ENCODE measurements at places on chromosomes 11 and 22.

DNA sequence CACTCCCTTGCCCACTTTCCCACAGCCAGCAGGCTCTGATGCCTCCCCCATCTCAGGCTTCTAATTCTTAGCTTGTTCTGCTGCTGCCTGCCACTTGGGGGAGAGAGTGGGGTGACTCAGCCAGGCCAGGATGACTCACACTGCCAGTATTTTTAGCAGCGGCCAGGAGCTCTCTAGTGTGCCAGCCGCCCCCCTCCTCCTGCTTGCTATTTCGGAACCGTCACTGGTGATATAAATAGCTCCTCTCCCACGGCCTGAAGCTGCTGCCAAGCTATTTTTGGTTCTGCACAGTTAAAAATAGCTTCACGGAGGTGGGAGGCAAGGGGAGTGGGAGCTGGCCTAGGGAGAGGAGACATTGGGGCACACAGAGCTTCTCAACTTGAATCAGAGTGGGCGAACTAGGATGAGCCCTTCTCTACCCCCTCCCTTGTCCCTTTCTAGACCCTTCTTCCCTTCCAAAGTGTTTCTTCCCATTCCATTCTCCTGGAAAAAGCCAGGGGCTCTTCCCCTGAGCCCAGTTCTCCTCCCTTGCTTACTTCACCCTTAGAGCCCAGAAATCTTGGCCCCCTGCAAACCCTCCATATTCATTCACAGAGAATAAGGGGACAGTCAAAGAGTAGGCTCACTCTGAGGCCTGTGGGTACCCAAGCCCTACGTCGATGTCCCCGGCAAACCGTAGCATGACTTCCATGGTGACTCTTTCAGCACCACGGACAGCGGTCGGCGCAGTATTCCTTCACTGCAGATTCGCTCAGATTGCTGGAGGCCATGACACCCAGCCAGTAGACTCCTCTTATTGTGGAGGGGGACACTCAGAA, 2.5 kb upstream of the NPAS4 start:
- peak; percentile 90 for DNase-seq

DNA sequence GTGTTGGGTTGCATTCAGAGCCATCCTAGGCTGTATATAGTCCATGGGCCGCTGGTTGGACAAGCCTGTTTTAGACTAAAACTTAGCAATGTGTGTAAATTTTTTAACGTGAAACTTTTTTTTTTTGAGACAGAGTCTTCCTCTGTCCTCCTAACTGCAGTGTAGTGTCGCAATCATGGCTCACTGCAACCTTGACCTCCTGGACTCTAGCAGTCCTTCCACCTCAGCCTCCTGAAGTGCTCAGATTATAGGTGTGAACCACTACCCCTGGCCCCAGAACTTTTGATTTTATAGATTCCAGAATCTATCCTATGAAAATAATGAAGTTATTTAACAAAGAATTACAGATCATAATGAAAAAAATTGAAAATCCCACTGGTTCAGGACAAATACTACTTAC, 29.9 kb upstream of the PANX2 start:
- DNase-seq = peak; percentile 60

DNA sequence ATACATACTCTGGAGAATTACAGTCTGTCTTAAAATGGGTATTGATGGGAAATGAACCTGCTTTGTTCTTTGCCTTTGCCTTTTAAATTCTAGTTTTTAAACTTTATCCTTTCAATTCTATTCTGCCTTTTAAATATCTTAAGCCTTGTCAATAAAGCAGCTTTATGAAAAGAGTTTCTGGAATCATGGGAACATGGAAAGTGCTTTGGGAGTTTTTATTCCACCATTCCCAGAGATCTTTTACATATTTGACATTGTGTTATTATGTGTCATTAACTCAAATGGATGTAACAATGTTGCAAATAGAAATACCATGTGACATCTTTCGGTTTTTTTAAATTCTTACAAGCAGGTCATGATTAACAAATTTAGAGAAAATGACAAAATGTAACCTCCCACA, 555.7 kb upstream of the ANO3 start:
- no peak for DNase-seq

DNA sequence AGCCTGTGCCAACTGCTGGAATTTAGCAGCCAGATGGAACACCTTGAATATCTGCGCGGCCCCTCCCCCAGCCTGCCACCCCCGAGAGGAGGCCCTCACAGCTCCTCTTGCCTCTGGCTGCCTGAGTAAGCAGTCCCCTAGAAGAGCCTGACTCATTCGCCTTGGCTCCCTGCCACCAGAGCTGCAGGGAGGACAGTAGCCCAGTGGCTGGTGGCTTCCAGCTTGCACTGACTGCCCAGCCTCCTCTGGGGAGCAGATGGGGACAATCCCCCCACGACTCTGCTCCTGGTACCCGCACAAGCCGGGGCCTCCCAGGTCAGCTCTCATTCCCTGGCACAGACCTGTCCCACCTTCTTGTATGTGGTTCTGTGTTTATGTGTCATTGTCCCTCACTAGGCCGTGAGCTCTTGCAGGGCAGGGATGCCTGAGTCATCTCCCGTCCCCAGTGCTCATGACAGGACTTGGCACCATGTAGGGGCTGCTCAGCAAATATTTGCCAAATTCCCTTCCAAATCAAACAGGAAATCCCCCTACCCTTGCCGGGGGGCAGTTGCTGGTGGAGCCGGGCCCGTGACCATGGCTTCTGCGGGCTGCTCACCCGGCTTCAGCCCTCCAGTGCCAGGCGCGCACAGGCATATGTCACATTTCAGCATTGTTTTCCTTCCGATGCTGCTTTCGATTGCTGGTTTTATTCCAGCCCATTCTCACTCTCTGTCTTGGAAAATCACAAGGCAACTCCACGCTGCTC, 43.6 kb downstream of the CACNG2 start:
- DNase-seq = peak; percentile 85

DNA sequence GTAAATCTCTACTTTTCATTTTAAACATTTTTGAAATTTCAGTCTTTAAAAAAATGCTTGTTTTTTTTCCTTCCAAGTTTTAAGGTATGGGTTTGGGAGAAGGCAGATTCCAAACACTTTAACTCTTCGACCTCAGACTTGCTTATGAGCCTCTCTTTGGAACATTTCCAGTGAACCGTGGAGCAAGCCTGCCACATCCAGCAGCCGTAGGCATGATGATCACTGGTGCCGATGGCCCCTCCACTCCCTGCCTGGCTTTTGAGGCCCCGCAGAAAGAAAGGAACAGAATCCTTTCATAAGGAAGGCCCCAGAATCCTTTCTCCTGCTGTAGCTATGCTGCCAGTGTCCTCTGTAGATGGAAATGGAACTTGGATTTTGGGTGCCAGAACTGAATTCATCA, 50.7 kb downstream of the BMAL1 start:
- DNase-seq = no peak

GRCh38 chr11:32821917-32822560, 7.7 kb upstream of the PRRG4 start:
- DNase-seq = no peak

DNA sequence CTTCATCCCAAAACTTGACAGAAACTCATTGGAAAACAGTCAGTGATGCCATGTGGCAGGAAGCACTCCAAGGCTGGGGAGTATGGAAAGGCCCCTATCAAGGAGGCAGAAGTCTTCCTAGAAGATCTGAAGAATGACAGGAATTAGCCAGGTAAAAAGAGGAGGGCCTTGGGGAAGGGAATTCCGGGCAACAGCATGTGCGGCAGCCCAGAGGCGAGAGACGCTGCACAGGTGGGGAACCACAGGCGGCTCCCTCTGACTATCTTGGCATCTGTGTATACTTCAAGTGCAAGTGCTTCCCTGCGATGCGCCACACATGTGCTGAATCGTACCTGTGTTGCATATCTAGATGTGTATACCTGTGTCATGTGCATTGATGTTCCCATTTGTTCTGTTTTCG, 12.7 kb downstream of the PDE2A start:
- DNase-seq = no peak

DNA sequence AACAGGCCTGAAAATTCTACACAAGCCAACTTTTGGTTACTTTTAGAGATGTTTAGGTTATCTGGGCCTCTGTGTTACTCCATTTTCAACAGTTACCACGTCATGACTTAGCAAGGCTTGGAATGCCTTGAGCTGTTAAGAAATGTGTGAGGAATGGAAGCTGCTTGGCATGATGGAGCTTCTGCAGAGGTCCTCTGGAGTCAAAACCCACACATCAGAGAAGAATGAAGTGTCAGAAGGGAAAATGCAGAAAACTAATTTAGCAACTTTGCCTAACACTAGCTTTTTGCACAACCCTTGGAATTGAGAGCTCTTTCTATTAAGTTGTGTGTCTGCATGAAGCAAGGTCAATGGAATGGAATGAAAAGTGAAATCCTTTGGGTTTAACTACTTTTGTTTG, 27.4 kb downstream of the FAT3 start:
- peak; percentile 28 for DNase-seq

- peak; percentile 96 for DNase-seq
Observed at GRCh38 chr11:76752321-76753143, 30.6 kb upstream of the TSKU start.

DNA sequence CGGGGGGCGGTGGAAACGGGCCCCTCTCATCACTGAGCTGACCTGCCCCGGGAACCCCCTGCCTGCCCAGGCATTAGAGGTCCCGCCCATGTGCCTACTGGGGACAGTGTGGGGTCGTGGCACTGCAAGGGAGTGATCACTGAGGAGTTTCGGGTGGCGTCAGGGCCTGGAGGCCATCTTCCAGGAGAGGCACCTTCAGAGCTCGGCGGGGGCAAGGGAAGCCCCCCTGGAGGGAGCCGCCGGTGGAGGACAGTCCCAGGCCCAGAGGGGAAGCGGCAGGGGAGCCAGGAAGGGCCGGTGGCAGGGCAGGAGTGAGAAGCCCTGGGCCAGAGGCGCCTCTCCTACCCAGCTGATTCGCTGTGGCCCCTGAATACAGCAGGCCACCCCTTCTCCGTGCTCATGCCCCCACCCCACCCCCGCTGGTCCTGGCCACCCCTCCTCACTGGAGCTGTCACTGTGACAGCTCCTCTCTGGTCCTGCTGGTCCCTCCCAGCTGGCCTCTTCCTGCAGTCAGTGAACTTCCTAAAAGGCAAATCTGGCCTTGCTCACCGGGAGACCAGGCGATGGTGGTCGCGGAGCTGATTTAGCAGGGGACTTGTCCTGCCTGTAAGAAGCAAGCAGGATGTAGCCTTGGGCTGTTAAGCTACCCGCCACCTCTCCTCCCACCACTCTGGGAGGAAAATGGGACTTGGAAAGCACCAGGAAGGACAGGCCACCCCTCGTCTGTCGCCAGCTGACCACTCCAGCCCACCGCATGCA, 2.0 kb upstream of the MAPK11 start:
- DNase-seq = no peak

- no peak for DNase-seq
Observed at GRCh38 chr11:13927481-13927880, 35.0 kb upstream of the SPON1 start.

- DNase-seq = no peak
Observed at GRCh38 chr11:8758619-8759169, 76.1 kb downstream of the RPL27A start.

GRCh38 chr11:45169310-45170072, 23.1 kb downstream of the PRDM11 start:
- no peak for DNase-seq

GRCh38 chr11:134272381-134273316, 3.5 kb upstream of the GLB1L3 start:
- peak; percentile 66 for DNase-seq

GRCh38 chr11:78667461-78667860, 92.8 kb upstream of the NARS2 start:
- no peak for DNase-seq

DNA sequence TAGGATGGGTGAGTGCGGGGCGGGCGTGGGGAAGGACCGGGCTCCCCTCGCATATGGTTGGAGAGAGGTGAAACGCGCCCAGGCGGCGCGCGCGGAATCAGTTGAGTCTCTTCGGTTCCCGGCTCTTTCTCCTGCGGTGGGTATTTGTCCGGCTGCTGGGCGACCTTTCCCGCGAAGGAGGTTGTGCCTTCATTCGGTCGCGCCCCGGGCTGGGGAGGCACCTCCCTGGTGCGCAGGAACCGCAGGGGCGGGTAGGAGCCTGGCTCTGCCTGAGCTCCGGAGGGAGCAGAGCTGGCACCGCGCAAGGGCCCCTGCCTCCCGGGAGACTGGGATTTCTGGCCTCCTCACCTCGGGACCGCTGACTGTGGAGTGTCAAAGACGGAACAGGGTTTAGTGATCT, 27.5 kb downstream of the SAA4 start:
- DNase-seq = no peak

- DNase-seq = peak; percentile 87
Observed at GRCh38 chr11:57277845-57278720, 41.0 kb upstream of the APLNR start.

- no peak for DNase-seq
Observed at GRCh38 chr22:22243033-22243680, 1.4 kb upstream of the VPREB1 start.

DNA sequence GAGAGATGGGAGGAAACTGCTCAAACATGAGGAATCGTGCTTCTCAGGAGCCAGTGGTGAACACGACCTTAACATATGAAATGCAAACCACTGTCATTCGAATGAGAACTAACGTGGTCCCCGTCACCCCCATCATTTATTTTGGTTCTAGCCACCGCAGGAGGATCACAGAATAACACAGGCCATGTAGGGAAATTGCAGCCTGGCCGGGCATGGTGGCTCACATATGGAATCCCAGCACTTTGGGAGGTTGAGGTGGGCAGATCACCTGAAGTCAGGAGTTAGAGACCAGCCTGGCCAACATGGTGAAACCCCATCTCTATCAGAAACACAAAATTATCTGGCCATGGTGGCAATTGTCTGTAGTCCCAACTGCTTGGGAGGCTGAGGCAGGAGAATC, 27.1 kb downstream of the KRTAP5-5 start:
- no peak for DNase-seq

DNA sequence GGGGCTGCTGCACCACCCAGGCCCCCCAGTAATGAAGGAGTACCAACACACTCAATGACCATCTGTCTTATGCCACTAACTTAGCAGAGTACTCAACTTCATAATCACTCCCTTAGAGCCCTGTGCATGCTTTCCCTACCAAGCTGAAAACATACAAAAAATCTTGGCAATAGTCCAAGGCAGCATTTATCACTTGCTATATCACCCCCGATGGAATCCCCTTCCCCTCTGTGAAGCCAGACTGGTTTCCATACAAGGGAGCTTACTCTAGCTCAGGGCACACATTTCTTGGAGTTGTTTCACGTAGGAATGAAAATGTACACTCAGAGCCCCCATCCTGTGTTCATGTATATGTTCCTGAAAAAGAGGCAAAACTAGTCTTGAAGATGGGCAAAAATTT, 301.3 kb upstream of the TENM4 start:
- no peak for DNase-seq

Measured in fibroblast of villous mesenchyme (primary cell).